ENCODE measurements at places on chromosomes 12 and 14. TPM values are rescaled to one million over a fixed set of nuclear protein-coding genes. Genes with fewer than 3 reads are reported as not detected.

Gene TAS2R13
- polyA plus RNA-seq: not detected

Gene AGAP2
- 0.31 TPM for polyA plus RNA-seq

- no peak for DNase-seq
Observed at GRCh38 chr12:41515953-41516352, 327.8 kb downstream of the PDZRN4 start.

- no peak for DNase-seq
Observed at GRCh38 chr12:114901316-114901715, 217.3 kb upstream of the TBX3 start.

DNA sequence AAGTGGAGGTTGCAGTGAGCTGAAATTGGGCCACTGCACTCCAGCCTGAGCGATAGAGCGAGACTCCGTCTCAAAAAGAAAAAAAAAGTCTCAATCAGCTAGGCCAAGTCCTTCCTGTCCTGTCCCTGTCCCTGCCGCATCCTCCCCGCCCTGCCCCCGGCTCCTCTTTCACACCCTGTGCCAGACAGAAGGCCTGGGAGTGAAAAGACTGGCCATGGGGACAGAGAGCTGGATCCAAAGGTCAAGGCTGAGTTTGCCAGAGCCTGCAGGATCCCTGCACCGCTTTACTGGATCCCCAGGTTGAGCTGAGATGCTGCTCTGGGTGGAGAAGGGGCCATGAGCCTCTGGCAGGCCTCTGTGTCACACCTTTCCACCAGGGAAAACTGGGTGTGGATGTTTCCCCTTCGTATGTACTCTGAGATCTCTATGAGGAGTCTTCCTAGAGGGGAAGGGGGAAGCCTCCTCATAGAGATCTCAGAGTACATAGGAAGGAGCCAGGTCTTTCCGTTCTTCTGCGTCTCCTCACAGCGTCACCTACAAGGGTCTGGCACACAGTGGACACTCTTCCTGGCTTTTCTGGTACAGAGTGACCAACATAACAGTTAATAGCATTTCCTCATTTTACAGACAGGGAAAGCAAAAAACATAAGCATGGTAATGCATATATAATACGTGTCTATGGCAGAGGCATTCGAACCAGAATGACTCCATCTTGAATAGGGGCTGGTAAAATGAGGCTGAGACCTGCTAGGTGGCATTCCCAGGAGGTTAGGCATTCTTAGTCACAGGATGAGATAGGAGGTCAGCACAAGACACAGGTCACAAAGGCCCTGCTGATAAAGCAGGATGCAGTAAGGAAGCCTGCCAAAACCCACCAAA lies 35.1 kb downstream of the NINJ2 start:
- no peak for DNase-seq

GRCh38 chr14:70013271-70013873 lies 134.2 kb downstream of the SMOC1 start:
- no peak for DNase-seq

DNA sequence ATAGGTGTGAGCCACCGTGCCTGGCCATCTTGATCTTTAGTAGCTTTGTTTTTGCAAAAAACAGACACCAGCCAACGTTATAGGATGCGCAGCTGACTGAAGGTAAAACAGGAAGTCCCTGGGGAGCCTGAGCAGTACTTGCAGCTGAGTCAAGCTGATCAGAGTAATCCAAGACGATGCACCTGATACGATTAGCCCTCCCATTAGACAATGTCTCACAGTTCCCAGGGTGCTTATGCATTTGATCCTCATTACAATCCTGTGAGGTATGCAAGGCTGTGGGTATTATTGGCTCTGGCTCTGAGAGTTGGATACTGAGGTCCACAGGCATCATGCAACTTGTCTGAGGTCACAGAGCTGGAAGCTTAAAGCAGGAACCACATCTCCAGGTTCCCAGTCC lies 8.1 kb downstream of the KRT18 start:
- DNase-seq: no peak

DNA sequence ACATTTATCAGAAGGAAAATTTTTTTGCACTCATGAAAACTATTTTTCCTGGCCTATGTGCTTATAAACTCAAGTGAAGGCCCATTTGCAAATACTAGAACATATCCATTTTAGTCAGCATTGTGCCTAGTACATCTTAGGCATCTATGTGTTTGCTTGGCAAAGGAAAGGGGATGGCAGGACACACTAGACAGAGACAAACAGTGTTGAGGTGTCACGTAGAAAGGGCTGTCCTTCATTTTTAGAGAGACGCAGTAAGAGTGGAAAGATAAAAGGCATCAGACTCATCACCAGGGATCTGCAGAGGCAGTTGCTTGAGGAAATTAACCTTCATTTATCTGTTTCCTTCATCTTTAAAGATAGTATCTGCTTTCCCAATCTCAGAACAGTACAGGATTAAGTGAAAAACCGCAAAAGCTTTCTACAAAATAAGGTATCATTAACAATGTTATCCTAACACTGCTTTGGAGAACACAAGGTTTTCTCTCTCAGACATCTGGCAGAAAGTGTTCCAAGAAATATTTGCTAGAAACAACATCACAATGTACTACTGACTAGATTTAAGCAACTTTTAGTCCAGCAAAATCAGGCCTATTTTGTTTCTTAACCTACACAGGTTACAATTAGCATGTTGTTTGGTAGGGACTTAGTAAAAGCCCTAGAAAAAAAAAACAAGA lies 2.0 kb downstream of the YBX3 start:
- no peak for DNase-seq

- DNase-seq: no peak
Observed at GRCh38 chr12:132415327-132416120, 74.4 kb upstream of the FBRSL1 start.

All from left lung (tissue), 14 donors.